ENCODE measurements at places on chromosomes 2 and 18.

GRCh38 chr2:150552041-150552820 lies 64.8 kb upstream of the RND3 start:
- DNase-seq: no peak

DNA sequence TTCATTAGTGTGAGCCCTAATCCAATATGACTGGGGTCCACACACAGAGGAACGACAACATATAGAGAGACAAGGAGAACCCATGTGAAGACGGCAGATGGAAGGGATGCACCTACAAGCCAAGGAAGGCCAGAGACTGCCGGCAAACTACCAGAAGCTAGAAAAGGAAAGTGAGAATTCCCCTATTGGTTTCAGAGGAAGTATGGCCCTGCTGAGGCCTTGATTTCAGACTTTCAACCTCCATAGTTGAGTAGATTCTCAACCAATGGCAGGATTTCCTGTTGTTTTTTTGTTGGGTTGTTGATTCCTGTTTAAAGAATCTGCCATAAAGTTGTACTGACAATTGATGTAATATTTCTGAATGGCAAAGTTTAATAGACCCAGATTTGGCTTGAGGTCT lies 241.5 kb downstream of the SATB2 start:
- no peak for DNase-seq

- no peak for DNase-seq
Measured at GRCh38 chr2:198710562-198710961, 747.2 kb downstream of the SATB2 start.

GRCh38 chr2:6818012-6818411 lies 47.7 kb downstream of the CMPK2 start:
- no peak for DNase-seq

GRCh38 chr2:147623328-147623727 lies 221.5 kb upstream of the ACVR2A start:
- no peak for DNase-seq

- peak; percentile 75 for DNase-seq
Measured at GRCh38 chr2:108632332-108633160, 86.7 kb upstream of the RANBP2 start.

GRCh38 chr2:54914637-54915036 lies 135.6 kb downstream of the RTN4 start:
- no peak for DNase-seq

Data from NCI-H1105 (cell line).